Stimulated activated CD4-positive, alpha-beta T cell treated with anti-CD3 and anti-CD28 coated beads, Interleukin-12 subunit alpha, Interleukin-12 subunit beta, amount 100 ng/mL, for 48 hours (primary cell): ENCODE measurements at places on chromosomes 1 and 21.

- no peak for DNase-seq
Measured at GRCh38 chr1:19081218-19081893, 124.9 kb upstream of the IFFO2 start.

DNA sequence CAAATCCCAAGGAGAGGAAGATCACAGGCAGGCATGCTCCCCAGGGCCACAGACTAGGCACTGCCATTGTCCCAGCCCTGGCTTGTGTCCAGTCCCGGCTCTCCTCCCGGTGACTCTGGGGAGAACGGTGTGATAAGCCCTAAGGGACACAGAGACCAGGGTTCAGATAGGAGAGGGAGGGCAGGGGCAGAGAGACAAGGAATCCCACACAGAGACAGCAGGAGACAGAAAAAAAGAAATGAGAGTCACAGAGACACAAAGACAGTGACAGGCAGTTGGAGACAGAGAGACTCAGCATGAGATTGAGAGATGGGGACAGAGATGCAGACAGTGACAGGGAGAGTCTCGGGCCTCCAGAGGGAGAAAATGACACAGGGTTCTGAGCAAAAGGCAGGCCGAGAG lies 361 bp downstream of the INSRR start:
- DNase-seq, result no peak

- no peak for DNase-seq
Measured at GRCh38 chr1:112177314-112177713, 187.8 kb upstream of the KCND3 start.

GRCh38 chr1:168987330-168987729 lies 119.2 kb upstream of the ATP1B1 start:
- DNase-seq, result no peak

- DNase-seq, result no peak
Measured at GRCh38 chr1:176976225-176976624, 188.3 kb downstream of the ASTN1 start.

- no peak for DNase-seq
Measured at GRCh38 chr1:27572019-27572678, 31.8 kb downstream of the AHDC1 start.

- no peak for DNase-seq
Measured at GRCh38 chr1:57957576-57957975, 533.7 kb upstream of the DAB1 start.

DNA sequence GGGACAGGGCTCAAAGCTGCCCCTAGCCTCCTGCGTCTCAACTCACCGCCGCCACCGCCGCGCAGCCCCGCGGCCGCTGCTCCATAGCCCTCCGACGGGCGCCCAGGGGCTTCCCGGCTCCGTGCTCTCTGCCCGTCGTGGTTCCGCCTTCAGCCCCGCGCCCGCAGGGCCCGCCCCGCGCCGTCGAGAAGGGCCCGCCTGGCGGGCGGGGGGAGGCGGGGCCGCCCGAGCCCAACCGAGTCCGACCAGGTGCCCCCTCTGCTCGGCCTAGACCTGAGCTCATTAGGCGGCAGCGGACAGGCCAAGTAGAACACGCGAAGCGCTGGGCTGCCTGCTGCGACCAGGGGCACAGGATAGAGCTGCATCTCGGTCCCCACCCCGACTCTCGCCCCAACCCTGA lies at the start of gene TNFRSF25:
TSS of gene TNFRSF25 (minus strand) at position 151 of the 400 bp plus-strand sequence. CDS start at position 85, 66 bp downstream.
- no peak for DNase-seq
